Psoas muscle (tissue), 8 donors: ENCODE measurements at places on chromosomes 5 and 9. TPM values are rescaled to one million over a fixed set of nuclear protein-coding genes. Genes with fewer than 3 reads are reported as not detected.

The IFNA21 gene
- not detected for polyA plus RNA-seq

The EFNA5 gene
- 0.52 TPM for polyA plus RNA-seq

The CXCL14 gene
- 8.8 TPM for polyA plus RNA-seq

The FRMPD1 gene
- 0.48 TPM for polyA plus RNA-seq

The ESM1 gene
- 0.01 TPM for polyA plus RNA-seq
